ENCODE measurements at places on chromosomes 16 and 17.
A peak's percentile ranks its signal among the peaks of the same experiment; 100 is the strongest.

DNA sequence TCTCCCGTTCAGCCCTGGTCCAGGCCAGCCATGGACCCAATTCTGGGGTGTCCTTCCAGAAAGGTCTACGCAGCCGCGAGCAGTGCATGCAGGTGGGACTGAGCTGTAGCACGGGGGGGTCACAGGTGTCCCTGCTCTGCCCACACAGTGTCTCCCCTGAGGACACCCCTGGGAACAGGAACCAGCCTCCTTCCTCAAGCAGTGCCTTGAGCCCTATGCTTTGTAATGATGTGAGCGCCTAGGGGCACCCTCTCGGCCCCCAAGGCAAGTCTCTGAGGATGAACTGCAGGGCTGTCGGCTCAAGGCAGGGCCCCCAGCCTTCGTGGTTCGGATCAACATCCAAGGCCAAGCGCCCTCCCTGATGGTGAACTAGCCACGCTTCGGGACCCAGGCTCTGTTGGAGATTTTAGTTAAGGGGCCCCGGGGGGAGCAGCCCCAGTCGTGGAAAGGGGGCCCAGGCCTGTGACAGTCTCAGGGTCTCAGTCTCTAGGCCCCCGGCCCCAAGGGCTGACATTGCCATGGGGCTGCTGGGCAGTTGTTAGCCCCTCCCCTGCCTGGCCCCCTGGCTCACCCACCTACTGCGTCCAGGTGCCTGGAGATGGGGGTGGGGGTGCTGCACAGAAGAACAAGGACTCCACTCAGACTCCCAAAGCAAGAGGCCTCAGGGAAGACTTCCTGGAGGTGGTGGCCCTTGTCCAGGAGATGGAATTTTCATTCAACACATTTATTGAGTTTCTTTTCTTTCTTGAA lies 2.3 kb downstream of the IL17C start:
- no peak for ATAC-seq

GRCh38 chr16:14205666-14206065 lies 134.5 kb downstream of the MRTFB start:
- ATAC-seq = peak; percentile 56

DNA sequence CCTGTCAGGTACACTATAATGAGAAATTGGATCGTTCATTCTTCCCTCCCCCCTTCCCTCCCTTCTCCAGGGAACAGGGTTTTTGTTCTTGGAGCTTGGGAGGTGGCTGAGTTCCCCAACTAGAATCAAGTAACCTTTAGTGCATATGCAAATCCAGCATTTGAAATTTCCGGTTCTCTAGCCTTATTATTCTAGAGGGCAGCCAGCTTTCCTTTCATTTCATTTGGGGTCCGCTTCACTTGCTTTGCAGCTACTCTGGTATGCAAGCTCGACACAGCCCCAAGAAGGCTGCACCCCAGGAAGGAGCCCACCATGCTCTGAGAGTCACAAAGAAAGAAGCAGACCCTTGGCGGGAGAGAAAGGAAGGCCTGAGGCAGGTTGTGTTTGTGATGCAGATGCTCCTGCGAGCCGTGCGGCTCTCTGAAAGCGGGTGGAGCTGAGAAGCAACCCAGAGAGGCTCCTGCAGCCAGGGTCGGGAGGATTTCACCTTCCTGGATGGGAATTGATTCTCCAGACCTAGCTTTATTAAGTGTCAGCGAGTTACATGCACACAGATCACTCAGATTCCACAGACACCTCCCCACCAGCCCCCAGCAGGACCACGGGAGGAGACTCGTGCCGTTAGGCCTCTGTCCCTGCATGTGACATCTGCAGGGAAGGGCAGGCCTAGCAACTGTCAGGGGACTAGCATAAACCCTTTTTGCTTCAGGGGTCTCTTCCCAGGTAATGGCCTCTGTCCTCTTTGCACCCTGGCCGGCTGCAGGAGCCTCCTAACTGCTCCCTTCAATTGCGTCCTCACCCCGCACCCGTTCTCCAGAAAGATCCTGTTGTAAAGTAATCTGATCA lies 34.5 kb downstream of the PMM2 start:
- no peak for ATAC-seq

GRCh38 chr17:39051001-39051585 lies 83.9 kb upstream of the FBXO47 start:
- no peak for ATAC-seq

DNA sequence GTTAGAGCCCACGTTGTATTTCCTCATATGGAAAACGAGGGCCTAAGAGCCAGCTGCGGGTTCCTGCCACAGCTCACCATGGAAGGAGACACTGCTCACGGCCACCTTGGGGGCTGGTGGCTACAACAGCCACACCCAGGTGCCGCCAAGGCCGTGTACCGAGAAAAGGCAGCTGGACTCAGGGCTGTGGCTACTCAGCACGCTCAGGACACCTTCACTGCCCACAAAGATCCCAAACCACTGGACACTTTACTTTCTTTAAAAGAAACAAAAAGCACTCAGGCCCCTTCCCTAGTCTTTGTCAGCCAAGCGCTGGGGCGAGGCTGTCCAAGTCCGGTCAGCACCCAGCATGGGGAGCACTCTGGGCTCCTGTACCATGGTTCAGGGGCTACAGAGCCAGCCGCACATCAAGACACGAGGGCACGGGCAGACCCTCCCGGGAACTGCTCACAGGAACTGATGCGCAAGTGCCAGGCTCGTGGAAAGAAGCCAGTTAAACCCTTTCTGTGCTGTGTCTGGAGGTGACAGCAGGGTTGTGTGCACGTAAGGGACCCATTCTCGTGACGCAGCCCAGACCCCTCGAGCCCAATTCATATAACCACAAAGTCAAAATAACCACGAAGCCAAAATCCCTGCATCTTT lies 18.5 kb downstream of the SLC16A3 start:
- ATAC-seq = no peak

- no peak for ATAC-seq
Observed at GRCh38 chr16:13333336-13333735, 431.9 kb downstream of the SHISA9 start.

GRCh38 chr17:4565209-4566141 lies 5.1 kb upstream of the GGT6 start:
- ATAC-seq = peak; percentile 45
